Left lung (tissue), 14 donors: ENCODE measurements at places on chromosomes 5 and 9. TPM values are rescaled to one million over a fixed set of nuclear protein-coding genes. Genes with fewer than 3 reads are reported as not detected.

The GFM2 gene
- 23.4 TPM for total RNA-seq

The MAST4 gene
- 57.6 TPM for total RNA-seq

The LRRC70 gene
- total RNA-seq, result 5.7 TPM

DNA sequence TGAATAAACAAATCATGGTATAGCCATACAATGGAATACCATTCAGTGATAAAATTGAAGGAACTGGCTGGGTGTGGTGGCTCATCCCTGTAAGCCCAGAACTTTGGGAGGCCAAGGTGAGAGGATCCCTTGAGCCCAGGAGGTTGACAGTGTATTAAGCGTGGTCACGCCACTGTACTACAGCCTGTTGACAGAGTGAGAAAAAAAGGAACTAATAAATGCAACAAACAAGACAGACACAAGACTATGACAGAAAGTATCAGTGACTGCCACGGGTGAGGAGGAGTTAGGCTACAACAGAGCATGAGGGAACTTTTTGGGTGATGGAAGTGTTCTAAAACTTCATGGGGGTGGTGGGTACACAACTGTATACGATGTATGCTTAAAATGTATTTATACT lies 2.2 kb downstream of the FNIP1 start:
- no peak for DNase-seq

- no peak for DNase-seq
These were observed 374.8 kb downstream of the NFIB start for GRCh38 chr9:13939134-13939533.

DNA sequence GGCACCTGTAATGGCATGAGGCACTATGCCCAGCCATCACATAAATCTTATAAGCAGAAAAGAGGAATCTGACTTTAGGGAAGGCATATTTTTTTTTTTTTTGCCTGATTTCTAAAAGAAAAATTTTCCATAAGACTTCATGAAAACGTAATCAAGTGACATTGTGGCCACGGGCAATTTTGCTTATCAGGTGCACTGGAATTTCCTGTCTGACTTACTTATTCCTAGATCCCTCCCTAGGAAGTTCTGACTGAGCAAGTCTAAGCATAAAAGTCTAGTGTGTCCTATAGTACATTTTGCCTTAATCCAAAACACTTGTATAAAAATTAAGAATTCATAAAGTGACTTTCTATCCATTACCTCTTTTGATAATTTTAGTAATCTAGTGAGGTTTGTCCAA lies 12.5 kb downstream of the C5orf46 start:
- DNase-seq, result no peak

GRCh38 chr5:78341440-78341839 lies 19.0 kb upstream of the SCAMP1 start:
- DNase-seq, result no peak

- DNase-seq, result no peak
These were observed 17.7 kb downstream of the STK10 start for GRCh38 chr5:172170251-172170701.

- no peak for DNase-seq
These were observed 93.9 kb downstream of the SCAI start for GRCh38 chr9:125049212-125050049.

DNA sequence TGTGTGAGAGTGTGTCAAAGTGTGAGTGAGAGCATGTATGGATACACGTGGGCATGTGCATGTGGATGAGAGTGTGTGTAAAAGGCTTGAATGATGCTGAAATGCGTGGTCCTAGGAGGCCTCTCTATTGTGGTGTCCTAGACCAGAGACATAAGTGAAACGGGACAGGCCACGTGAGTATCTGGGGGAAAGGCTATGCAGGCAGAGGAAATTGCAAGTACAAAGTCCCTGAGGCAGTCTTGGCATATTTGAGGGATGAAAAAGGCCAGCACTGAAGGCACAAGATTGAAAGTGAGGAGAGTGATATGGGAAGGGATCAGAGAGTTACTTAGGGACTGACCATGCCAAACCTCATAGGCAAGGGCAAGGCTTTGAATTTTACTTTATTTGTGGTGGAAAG lies 67.2 kb upstream of the CCDC152 start:
- DNase-seq, result no peak

- DNase-seq, result no peak
These were observed 79.6 kb downstream of the NTNG2 start for GRCh38 chr9:132241483-132241839.
